ENCODE measurements at places on chromosomes 16 and 17.

- DNase-seq = no peak
Measured at GRCh38 chr17:34913001-34913400, 48.3 kb downstream of the CCT6B start.

DNA sequence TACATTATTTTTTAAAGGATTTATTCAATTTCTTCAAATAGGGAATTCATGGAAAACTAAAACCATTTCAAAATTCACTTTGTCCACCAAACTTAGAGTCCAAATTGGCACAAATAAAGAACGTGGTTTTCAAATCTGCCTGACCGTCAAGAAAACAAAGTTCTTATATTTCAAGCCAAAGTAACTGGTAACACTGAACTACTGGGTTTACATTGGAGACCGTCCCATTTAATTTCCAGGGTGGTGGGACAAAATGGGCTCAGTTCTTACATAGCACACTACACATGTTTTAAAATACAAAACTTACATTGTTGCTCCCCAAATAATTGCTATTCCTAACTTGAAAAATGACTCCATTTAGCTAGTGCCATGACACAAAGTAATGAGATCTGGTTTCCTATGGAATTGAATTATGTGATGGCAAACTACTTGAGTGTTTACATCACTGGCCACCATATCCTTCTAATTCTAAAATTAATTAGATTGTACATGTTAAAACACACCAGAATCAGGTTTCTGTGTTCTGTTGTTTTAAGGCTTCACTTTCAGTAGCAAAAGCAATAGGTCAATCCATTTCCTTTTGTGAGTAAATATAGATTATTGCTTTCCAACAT is 6.5 kb downstream of the PSME3IP1 start:
- no peak for DNase-seq

DNA sequence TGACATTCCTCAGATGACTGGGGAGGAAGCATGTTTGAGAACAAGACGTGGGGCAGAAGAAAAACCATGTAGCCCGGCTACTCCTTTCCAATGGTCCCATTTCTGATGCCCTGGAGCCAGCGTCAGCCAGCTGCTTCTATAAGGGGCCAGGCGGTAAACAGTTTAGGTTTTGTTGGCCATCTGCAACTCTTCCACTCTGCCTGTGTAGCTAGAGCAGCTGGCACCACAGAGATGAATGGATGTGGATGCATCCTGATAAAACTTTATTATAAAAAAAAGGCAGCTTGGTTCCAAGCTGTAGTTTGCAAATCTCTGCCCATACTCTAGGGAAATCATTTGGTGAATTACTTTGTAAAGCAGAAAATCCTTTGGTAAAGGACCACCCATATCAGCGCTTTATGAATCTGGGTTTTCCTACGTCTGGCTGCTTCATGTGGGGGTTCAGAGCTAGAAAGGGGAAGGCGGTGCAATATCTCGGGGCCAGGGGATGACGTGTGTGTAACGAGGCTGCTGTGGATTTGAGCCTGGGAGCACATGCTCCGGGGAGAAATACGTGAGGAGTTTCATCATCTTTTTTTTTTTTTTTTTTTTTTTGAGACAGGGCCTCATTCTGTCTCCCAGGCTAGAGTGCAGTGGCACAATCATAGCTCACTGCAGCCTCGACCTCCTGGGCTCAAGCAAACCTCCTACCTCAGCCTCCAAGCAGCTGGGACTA is 3.4 kb upstream of the SRL start:
- DNase-seq = no peak

DNA sequence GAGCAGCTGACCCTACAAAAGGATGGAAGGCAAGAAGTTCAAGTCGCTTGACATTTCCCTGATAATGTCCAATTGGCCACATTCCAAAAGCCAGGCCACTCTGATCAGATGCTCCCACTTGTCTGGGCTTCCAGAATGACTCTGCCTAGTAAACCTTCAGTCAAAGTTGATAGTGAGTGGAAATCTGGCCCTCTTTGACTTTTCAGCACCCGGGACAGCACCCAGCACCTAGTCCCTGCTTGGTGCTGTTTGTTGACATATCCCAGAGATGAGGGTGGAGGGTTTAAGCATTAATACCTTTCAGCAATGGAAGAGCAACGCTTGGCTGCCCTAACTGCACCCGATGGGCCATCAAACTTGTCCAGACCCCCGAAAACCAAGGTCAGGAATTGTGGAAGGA is 131.3 kb downstream of the AIPL1 start:
- peak; percentile 19 for DNase-seq

- no peak for DNase-seq
Measured at GRCh38 chr17:28988475-28988874, 17.4 kb downstream of the SEZ6 start.

DNA sequence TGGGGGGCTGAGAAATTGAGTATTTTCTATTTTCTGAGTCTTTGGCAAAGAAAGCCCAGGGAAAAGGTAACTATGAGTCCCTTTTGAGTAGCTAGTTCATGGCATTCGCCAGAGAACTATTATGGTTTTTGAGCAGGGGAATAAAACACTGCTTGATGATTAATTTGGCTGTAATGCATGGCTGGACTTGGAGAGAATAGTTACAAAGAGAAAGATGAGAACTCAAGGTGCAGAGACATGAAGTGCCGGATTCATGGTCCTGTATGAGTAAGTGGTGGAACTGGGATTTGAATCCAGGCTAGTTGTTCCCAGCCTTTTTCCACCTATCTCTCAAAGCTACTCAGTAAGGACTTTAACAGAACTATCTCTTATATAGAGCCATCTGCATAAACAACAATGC is 266.6 kb downstream of the CA10 start:
- DNase-seq = no peak

- no peak for DNase-seq
Measured at GRCh38 chr17:41865596-41865893, 322 bp upstream of the KLHL11 start.

GRCh38 chr16:75064403-75065148 is 52.0 kb downstream of the LDHD start:
- DNase-seq = no peak

GRCh38 chr17:8480011-8480976 is 44.6 kb downstream of the NDEL1 start:
- no peak for DNase-seq

GRCh38 chr16:28072087-28072486 is 8.6 kb upstream of the GSG1L start:
- no peak for DNase-seq

DNA sequence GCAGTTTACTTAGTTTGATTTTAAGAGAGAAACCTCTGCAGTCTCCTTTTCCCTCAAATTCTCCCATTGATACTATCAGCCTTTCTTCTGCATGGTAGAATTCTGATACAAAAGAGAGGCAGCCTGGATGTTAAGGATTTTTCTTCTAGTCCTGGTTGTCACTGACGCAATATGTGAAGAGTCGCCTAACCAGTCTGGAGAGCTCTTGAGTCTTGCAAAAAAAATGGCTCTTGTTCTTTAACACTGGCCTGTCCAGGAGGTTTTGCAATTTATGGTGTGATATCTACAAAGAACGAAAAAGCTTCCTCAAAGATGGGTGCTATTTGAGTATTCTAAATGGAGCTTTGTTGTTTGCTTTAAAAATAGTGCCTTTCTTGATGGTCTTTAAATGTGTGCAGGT is 28.9 kb downstream of the COX10 start:
- no peak for DNase-seq

GRCh38 chr16:10868104-10868595 is 8.9 kb upstream of the CIITA start:
- DNase-seq = no peak

GRCh38 chr16:25959221-25959620 is 267.5 kb downstream of the HS3ST4 start:
- no peak for DNase-seq

Measured in ELR (cell line).